ENCODE measurements at places on chromosomes 13 and 19. TPM values are rescaled to one million over a fixed set of nuclear protein-coding genes. Genes with fewer than 3 reads are reported as not detected.

The IGFLR1 gene
- total RNA-seq: 3.4 TPM

The GIPC3 gene
- not detected for total RNA-seq

The KLK11 gene
- 3.7 TPM for total RNA-seq

The CEACAM21 gene
- total RNA-seq: not detected

The F2RL3 gene
- not detected for total RNA-seq

- no peak for DNase-seq
These were observed 248.0 kb downstream of the MAB21L1 start for GRCh38 chr13:35228536-35228935.

GRCh38 chr13:29137016-29137415 lies 316.9 kb downstream of the MTUS2 start:
- DNase-seq: no peak

All from foreskin keratinocyte (primary cell).